ENCODE measurements at places on chromosomes 1 and 21. TPM values are rescaled to one million over a fixed set of nuclear protein-coding genes. Genes with fewer than 3 reads are reported as not detected.

Gene RCSD1
- total RNA-seq, result 8.2 TPM

Gene ATAD3C
- total RNA-seq, result 0.55 TPM

DNA sequence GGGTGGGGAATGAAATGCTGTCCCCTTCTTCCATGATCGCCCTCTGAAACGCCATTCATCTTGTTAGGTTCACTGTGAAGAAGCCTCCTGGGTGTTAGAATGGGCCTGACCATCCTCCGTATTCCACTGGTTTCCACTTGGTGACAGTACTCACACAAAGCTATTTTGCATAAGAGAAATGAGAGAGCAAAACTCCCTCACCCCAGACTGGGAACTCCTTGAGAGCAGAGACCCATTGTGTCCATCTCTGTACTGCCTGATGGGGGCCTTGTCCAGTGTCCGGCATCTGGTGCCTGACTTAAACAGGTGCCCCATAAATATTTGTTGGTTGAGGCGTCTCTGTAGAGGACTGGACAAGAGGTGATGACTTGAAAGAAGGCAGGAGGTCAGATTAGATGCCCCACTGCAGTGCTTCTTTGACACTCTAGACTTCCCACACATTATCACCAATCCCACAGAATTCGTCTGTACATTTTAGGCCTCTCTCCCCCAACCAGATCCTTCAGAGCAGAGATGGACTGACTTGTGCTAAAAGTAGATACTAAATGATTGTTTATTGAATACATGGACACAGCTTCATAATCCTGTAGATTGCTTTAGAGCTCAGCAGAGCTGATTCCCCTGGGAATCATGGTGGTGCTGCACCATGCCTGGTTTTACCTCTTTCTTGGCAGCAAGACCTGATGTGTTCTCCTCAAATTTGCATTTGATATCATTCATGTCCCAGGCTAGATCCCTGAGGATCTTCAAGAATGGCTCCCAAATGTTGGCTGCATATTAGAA is 22.4 kb upstream of the KCNA2 start:
- no peak for DNase-seq

DNA sequence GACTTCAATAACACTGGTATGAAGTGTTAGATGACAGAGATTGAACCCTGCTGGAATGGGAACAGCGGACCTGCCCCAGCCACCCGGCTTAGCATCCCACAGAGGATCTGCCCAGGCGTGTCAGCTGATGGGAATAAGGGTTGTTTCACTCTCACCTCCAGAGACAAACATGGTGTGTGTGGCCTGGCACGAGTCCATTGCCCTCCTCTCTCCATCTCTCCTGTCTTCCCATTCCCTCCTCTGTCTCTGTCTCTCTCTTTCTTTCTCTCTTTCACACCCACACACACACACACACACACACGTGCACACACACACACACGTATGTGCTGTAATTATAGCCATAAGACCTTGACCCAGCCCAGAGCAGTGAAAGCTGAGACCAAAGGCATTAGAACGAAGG is 200.2 kb downstream of the HIVEP3 start:
- no peak for DNase-seq

GRCh38 chr1:34066981-34067603 is 97.9 kb downstream of the CSMD2 start:
- DNase-seq, result no peak

Measured in stomach (tissue), 19 donors.